Caco-2 (cell line): ENCODE measurements at places on chromosomes 7 and 10. TPM values are rescaled to one million over a fixed set of nuclear protein-coding genes. Genes with fewer than 3 reads are reported as not detected.

Gene PODXL
- total RNA-seq: 243 and 278 TPM in 2 replicates

DNA sequence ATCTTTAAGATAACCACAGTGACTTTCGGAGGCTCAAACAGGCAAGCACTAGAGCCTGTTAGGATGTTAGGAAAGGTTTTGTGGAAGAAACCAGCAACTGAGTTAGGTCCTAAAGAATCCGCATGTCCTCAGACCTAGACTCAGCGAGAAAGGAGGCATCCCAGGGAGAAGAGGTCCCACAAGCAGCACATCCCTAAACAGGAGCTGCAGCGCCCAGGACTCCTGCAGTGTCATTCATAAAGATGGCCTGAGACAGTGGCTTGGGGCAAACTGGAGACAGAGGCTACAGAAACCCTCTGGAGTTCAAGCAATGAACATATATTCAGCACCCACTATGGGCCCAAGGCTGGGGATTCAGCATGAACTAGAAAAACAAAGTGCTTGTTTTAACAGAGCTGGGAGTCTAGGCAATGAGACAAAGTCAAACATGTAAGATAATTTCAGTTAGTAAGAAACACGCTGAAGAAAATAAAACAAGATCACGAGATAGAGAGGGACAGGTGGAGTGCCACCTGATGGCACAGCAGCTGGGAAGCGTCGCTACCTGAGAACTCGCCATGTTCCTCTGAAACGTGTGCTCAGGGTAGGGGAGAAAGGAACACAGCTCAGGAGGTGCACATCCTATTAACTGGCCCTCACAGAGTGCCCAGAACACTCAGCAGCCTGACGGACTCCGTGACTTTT lies 48.1 kb downstream of the PARD3 start:
- H3K4me3 ChIP-seq: no peak overlapping the region
- no peak overlapping the region for H3K27ac ChIP-seq
- peaks cover 35% of the 10 kb centered on the region; the same call in 1 of the 2 replicates for H3K4me1 ChIP-seq
- no peaks in the 10 kb centered on the region for H3K36me3 ChIP-seq
- no peak for DNase-seq

DNA sequence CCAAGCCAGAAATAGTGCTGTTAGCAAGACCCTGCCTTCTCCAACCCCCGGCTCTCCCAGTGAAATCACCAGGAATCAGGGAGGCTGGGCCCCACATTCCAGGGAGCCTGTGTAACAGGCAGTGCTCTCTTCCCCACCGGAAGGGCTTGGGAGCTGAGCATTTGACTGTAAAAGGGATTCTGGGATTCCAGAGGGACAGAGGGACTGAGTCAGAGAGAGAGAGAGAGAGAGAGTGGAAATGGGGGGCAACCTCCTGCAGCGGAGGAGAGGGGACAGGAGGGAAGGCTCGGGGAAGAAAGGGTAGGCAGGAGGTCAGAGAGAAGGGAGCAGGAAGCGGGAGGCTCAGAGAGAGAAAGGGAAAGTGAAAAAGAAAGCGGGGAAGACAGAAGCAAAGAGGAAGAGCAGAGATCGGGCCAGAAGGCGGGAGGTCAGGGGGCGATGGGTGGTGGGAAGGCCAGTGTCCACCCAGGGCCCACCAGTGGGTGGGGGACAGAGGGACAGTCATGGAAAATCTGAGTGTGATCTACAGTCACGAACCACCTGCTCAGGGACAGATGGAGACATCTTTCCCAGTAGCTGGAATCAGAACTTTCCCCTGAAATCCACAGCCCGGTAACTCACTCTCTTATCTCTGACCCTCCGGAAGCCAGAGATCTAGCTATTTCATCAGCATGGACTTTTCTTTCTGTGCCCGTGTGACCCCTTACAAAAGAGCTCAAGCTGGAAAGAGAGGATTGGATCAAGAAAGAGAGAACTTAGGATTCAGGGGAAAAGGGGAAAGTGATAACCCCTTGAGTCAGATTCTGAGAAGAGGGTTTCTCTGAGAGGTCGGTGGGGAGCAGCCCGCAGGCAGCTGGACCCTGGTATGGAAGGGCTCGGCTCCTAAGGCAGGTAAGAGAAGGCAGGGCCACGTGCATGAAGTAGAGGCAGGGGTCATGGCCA lies 4.6 kb upstream of the SERPINE1 start:
- peak; percentile 89 for DNase-seq
- H3K4me3 ChIP-seq: peak overlapping the region; percentile 13
- H3K27me3 ChIP-seq: no peaks in the 10 kb centered on the region

Gene PTPRE
- 0.46 and 0.50 TPM in 2 replicates for total RNA-seq

Gene CDHR3
- total RNA-seq: 9.2 and 12.0 TPM in 2 replicates

Gene SLC39A12
- not detected in 2 replicates for total RNA-seq

DNA sequence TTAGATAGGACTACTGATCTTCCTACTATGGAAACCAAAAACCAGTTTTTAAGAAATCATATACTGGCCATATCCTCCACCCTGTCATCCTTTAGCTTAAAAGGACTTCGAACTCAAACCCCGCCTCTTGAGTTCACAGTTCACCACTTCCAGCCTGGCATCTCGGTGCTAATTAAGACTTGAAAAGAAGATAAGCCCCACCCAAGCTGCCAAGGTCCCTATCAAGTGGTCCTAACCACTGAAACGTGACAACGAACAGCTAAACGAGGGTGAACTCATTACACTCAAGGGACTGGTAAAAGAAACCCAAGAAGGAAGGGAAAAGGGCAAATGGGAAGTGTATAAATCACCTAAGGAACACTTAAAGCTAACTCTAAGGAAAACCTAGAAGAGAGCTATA lies 16.1 kb downstream of the COL17A1 start:
- H3K4me3 ChIP-seq: no peak overlapping the region
- no peak for DNase-seq
- no peaks in the 10 kb centered on the region for H3K36me3 ChIP-seq
- peaks cover 51% of the 10 kb centered on the region for H3K4me1 ChIP-seq

DNA sequence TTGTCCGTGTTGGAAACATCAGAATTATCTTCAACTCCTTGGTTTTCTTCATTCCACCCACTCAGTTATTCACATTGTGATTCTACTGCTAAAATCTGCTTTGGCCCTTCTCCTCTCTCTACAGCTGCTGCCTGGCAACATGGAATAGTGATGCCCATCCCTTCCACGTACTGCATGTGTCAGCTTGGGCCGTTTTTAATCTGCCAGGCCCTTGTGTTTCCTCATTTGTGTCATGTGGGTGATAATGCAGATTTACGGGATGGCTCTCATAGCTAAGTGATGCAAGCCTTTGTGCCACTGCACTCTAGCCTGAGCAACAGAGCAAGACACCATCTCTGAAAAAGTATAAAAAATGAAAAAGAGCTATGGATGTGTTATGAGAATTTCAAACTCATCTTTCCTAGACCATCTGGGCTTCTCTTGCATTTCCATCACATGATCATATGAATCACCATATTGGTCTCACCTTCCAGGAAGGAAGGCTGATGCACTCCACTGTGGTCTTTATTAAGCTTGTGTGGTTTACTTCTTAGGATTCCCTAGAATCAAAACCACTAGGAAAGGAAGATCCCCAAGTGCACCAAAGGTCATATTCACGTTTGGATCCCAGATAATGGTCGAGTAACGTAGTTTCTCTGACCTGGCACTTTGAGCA lies 20.6 kb upstream of the CELF2 start:
- no peaks in the 10 kb centered on the region for H3K36me3 ChIP-seq
- H3K4me1 ChIP-seq: no peaks in the 10 kb centered on the region
- no peak overlapping the region for H3K4me3 ChIP-seq
- no peaks in the 10 kb centered on the region; the same call in 1 of the 2 replicates for H3K27me3 ChIP-seq
- no peak for DNase-seq

Gene SAMD9L
- total RNA-seq: not detected in 2 replicates

DNA sequence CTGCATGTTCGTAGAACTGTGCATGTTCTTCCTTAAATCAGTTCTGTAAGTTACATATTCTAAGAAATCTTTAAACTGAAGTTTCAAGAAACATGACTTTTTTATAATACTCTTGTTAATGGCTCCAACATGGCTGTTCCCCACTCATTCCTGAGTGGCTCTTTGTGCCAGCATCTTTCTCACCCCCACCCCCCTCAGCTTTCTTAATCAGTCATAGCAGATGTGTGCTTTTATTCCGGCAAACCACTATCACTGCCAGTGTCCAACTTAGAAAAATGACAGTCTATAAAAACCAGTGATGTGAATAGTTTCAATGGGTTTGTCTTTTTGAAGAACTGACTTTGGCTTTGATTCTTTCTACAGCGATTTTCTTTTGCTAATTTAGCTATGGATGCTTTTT lies 37.6 kb downstream of the PITRM1 start:
- no peak for DNase-seq
- no peak overlapping the region for H3K27ac ChIP-seq
- no peaks in the 10 kb centered on the region for H3K27me3 ChIP-seq

GRCh38 chr7:51601461-51601860 lies 284.9 kb upstream of the COBL start:
- H3K27ac ChIP-seq: no peak overlapping the region
- H3K4me3 ChIP-seq: no peak overlapping the region
- no peaks in the 10 kb centered on the region for H3K36me3 ChIP-seq
- DNase-seq: no peak
- peaks cover 10% of the 10 kb centered on the region for H3K4me1 ChIP-seq

- H3K4me3 ChIP-seq: no peak overlapping the region
- no peaks in the 10 kb centered on the region for H3K36me3 ChIP-seq
- H3K27ac ChIP-seq: no peak overlapping the region
- H3K27me3 ChIP-seq: 0 out of 2 replicates have a peak, but pooled peaks cover under 1% of the 10 kb centered on the region
Measured at GRCh38 chr10:120806081-120806480, 45.1 kb upstream of the WDR11 start.

DNA sequence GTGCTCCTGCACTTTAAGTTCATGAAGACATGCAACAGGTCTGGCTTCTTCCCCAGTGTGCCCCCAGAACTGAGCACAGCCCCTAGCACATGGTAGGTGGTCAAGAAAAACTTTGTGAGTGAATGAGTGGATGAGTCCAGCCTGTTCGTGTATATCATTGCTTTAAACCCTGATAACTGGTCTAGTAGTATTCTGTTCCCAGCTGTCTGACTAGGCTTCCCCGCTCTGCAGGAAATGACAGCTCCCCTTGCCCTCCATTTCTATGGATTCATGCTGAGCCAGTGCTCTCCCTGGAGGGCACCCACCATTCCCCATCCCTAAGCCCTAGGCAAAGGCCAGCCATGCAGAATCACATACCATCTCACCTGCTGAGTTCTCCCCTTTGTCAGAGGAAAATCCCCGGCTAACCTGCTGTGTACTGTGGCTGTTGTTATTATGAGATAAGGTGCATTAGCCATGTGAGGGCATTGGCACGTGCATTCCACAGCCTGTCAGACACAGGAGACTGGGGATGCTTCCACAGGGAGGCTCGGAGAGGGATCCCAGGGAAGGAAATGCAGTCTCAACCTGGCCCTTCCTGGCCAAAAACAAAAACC lies 698.9 kb downstream of the GRID1 start:
- peak; percentile 21 for DNase-seq
- peaks cover 9% of the 10 kb centered on the region; the same call in 1 of the 2 replicates for H3K4me1 ChIP-seq
- H3K27me3 ChIP-seq: no peaks in the 10 kb centered on the region
- H3K27ac ChIP-seq: peak overlapping the region; percentile 5
- H3K36me3 ChIP-seq: no peaks in the 10 kb centered on the region
- no peak overlapping the region for H3K4me3 ChIP-seq

Gene OR9A2
- total RNA-seq: not detected in 2 replicates

Gene TACC2
- 98.5 and 117 TPM in 2 replicates for total RNA-seq

Gene GIMAP6
- not detected in 2 replicates for total RNA-seq

Gene ZPBP
- total RNA-seq: not detected in 2 replicates

GRCh38 chr10:59099481-59099880 lies 77.0 kb upstream of the PHYHIPL start:
- no peak overlapping the region for H3K27ac ChIP-seq
- H3K4me1 ChIP-seq: 0 out of 2 replicates have a peak, but pooled peaks cover 5% of the 10 kb centered on the region
- no peak for DNase-seq
- no peaks in the 10 kb centered on the region for H3K27me3 ChIP-seq
- H3K36me3 ChIP-seq: no peaks in the 10 kb centered on the region

Gene MKI67
- 111 and 128 TPM in 2 replicates for total RNA-seq

Gene FAM171A1
- 26.3 and 27.9 TPM in 2 replicates for total RNA-seq

Gene ARHGAP22
- total RNA-seq: 10.7 and 13.5 TPM in 2 replicates

DNA sequence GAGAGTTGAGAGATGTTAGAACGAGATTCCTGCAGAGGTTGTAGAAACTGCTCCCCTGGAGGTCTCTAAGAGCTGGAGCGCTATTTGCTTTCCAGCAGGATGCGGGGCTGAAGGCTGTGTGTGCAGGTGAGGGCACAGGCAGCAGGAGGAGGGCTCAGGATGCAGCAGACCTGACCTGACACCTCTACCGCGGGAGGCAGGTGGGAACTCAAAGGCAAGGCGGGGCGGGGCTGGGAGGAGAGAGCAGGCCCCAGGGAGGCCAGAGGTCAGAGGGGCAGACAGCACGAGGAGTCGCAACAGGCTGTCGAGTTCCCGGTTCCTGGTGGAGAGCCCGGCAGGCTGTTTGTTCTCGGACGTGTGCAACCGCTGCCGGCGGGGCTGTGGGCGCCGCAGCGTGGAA lies 7.9 kb upstream of the CRTAC1 start:
- no peaks in the 10 kb centered on the region; the same call in none of the 2 replicates for H3K27me3 ChIP-seq
- H3K27ac ChIP-seq: no peak overlapping the region
- no peaks in the 10 kb centered on the region for H3K36me3 ChIP-seq
- no peak overlapping the region for H3K4me3 ChIP-seq

GRCh38 chr10:33363106-33363505 lies 28.6 kb upstream of the NRP1 start:
- H3K4me1 ChIP-seq: no peaks in the 10 kb centered on the region
- H3K27ac ChIP-seq: no peak overlapping the region

DNA sequence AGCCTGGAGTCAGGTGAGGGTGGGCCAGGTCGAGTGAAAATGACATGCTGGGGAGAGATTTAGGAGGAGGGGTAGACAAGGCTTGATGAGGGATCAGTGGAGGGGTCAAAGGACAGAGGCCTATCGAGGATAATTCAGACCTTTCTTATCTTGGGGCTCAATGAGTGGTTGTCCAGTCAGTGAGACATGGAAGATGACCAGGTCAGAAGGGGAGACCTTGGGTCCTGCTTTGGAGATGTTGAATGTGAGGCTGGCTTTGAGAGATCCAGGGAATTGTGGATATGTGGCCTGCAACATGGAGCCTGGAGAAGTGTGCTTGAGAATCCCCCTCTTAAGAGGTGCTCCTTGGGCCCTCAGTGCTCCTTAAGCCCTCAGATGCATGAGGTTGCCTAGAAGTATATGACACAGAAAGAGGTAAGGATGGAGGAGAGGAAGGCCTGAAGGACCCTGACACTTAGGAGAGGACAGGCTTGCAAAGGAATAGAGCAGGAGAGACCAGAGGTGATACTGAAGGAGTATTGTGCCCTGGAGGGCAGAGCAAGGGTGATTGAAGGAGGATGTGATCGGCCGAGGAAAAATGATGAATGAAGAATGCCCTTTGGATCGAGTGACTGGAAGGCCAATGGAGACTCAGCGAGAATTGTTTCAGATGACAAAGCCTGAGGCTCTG lies 129.8 kb upstream of the GPR26 start:
- no peak overlapping the region for H3K27ac ChIP-seq
- H3K4me1 ChIP-seq: no peaks in the 10 kb centered on the region
- DNase-seq: no peak
- H3K4me3 ChIP-seq: no peak overlapping the region

- H3K4me3 ChIP-seq: no peak overlapping the region
- peaks cover 8% of the 10 kb centered on the region for H3K4me1 ChIP-seq
- no peaks in the 10 kb centered on the region for H3K27me3 ChIP-seq
- no peaks in the 10 kb centered on the region for H3K36me3 ChIP-seq
- DNase-seq: no peak
- H3K27ac ChIP-seq: no peak overlapping the region
Measured at GRCh38 chr10:53479365-53479764, 706.8 kb upstream of the MBL2 start.
